NCI-H2081 treated with DMSO at 0.1 percent for 48 hours (cell line): ENCODE measurements at places on chromosomes 4 and X.

DNA sequence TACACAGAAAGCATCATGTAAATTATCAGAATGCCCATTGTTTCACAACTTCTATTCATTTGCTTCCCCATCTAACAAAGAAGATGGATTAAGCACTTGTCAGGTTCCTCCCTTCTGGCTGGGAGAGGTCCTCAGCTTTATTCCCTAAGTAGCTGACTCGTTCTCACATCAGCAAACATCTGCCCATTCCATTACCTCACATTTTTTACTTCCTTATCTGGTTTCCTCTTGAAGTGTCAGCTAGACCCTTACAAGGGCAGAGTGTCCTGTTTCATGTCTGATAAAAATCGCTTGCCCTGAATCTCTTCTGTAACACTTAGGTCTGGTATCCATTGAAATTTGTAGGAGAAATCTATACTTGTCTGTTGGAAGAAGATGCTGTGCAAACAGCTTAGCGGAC lies 34.7 kb downstream of the TMPRSS11A start:
- no peak for DNase-seq

- DNase-seq: no peak
These were observed 580.5 kb upstream of the FAT1 start for GRCh38 chr4:187304133-187304532.

DNA sequence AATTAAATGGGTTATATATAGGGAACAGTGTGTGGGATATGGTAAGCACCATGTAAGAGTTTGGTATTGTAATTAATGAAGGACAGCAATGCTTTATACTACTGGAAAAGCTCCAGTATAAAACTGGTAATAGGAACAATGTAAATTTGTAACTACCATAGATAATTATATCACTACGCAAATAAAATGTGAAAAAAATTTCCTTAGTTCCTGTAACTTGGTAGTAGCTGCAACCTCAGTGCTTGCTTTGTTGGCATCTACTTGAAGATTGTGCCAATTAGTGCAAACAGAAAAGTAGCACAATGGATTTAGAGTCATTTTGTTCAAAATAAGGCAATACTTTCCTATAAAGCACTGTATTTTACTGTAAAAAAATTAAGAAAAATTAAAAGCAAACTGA lies 34.4 kb upstream of the SH3RF1 start:
- no peak for DNase-seq

DNA sequence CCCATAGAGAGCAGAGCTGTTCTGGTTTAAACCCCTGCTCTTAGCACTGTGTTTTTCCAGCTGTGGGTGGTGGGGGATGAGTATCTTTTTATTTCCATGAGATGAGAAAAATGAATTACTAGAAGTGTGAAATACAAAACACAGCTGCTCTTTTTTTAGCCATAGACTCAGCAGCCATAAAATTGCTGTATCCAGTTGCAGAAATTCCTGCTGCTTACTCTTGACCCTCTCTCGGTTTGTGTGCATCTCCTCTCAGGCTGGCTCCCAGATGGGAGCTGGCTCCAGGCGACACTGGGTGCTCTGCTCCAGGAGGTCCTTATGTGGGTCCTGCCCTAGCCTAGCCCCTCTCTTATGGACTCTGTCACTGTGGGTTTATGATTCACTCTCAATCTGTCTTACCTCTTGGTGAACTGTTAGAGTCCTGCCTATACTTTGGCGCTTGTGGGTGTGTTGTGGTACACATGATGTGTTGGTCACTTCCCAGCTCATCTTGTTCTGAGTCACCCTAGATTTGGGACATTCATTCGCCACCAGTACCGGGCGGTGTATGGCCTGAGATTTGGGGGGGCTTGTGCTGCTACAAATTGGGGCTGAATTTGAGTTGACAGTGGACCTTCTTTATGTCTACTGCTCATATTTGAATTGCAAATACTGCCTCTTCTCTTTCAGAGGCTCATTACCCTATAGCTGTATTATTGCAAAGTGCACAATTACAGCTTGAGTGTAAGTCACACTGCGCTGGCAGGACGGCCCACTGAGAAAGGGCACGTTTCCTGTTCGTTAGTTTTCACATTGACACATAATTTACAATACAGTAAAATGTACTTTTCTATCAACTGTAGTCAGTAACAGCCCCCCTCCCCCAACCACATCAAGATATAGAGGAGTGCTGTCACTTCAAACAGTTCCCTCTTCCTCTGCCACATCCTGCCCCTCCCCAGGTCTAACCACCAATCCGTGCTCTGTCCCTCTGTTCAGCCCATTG lies 46.9 kb upstream of the MSANTD1 start:
- DNase-seq: no peak

- DNase-seq: no peak
These were observed 141.3 kb downstream of the PALLD start for GRCh38 chr4:168637872-168638756.

- no peak for DNase-seq
These were observed 5.2 kb upstream of the AFF2 start for GRCh38 chrX:148495176-148495575.

DNA sequence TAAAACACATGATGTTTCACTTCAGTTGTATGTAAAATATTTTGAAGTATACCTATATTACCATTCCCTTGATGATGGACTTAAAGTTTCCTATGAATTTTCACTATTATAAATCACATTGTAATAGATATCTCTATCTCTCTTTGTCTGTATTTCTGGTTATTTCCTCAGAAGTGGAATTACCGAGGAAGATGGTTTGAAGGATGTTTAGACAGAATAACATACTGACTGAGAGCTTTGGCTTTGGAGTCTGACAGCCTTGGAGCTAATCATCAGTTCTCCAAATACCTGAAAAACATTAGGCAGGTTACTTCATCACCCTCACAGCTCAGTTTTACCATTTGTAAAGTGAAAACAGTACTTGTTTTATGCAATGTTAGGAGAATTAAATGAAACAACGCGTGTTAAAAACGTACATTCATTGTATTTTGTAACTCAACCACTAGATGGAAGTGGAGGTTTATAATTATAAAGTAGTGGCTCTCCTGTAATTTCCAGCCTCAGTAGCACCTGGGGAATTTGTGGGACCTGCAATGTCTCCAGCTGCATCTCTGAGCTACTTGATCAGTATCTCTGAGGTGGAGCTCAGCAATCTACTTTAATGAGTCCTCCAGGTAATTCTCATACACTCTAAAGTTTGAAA lies 14.3 kb downstream of the JCHAIN start:
- DNase-seq: no peak

- DNase-seq: no peak
These were observed 6.7 kb downstream of the SLC7A11 start for GRCh38 chr4:138235419-138235952.

DNA sequence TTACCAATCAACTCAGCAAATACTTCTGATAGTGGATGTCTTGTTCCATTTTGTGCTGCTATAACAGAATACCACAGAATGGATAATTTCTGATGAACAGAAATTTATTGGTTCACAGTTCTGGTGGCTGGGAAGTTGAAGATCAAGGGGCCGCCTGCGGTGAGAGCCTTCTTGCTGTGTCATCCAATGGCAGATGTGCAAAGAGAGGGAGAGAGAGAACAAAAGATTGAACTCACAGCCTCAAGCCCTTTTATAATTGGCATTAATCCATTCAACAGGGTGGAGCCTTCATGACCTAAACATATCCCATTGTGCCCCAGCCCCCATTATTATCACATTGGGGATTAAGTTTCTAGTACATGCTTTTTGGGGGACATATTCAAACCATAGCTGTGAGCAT lies 86.1 kb downstream of the ADGRG4 start:
- no peak for DNase-seq
